ENCODE measurements at places on chromosomes 6 and 20. TPM values are rescaled to one million over a fixed set of nuclear protein-coding genes. Genes with fewer than 3 reads are reported as not detected.

DNA sequence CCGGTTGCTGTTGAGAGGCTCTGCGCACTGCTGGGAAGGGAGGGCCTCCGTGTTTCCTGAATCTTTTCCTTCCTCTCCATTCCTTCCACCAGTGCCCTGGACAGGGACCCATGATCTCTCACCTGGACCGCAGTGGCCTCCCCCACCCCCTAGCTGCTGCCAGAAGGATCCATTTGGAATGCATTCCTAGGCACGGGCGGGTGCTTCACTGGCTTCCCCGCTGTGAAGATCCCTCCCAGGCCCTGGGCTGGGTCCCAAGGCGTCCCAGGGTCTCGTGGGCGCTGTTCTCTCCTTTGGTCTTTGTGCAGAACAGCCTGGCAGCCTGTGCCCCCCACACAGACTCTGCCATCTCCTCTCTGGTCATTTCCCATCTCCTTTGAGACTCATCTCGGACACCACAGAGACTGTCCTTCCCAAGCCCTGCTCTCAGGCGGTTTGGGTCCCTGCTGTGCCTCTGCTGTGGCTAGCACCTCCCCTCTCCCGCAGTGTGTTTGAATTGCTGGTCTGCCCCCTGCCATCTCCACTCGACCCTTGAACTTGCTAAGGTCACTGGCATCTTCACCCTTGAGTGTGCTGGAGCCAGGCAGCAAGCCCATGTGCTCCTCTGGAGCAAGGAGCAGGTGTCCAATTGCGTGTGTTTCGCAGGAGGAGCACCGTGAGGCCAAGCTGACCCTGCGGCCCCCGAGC lies 59.0 kb downstream of the TCP11 start:
- H3K27me3 ChIP-seq = no peaks in the 10 kb centered on the region
- peaks cover 2% of the 10 kb centered on the region for H3K36me3 ChIP-seq
- H3K4me1 ChIP-seq = no peaks in the 10 kb centered on the region
- no peak overlapping the region for H3K4me3 ChIP-seq

DNA sequence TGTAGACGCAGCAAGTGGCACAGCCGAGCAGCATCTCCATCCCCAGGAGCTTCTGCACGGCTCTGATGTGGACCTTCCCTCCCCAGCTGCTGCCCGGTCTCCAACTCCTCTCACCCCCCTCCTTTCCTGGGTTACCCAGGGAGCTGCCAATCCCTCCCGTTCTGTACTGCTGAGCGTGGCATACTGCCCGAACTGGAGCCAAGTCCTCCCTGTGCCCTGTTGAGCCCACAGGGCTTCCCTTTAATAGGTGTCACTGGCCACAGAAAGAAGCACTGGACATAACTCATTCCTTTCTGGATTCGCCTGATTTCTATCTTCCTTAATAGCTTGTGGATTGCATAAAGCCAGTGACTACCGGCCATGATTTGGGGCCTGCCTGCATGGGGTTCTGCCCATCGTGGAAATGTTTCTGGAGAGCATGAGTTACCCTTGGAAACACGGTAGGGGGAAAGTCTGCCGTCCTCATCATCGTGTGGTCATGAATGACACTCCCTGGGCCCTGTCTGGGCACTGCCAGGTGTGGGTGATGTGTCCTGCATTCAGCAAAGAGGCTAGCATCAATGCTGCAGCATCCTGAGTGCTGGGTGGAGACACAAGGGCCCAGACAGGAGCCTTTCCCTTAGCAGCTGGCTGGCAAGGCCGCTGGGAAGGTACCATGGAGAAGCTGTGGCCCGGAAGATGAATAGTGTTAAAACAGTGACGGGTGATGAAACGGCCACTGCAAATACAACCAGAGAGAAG lies 189.7 kb downstream of the SYNDIG1 start:
- no peaks in the 10 kb centered on the region for H3K27me3 ChIP-seq
- H3K36me3 ChIP-seq = no peaks in the 10 kb centered on the region
- no peaks in the 10 kb centered on the region for H3K4me1 ChIP-seq
- no peak overlapping the region for H3K27ac ChIP-seq

- no peak overlapping the region for H3K4me3 ChIP-seq
- no peaks in the 10 kb centered on the region for H3K36me3 ChIP-seq
- DNase-seq = no peak
- H3K27ac ChIP-seq = no peak overlapping the region
Observed at GRCh38 chr6:153613719-153614455, 425.2 kb upstream of the OPRM1 start.

The CST2 gene
- not detected for total RNA-seq

The SH3BGRL2 gene
- total RNA-seq = 0.70 TPM

All from activated CD8-positive, alpha-beta T cell treated with anti-CD3 and anti-CD28 coated beads for 36 hours (primary cell).